ENCODE measurements at places on chromosomes 5 and 9.

GRCh38 chr9:69323861-69324260, 1.2 kb upstream of the ENTREP1 start:
- H3K4me3 ChIP-seq = no peak overlapping the region
- no peak for DNase-seq
- peaks cover 82% of the 10 kb centered on the region for H3K27me3 ChIP-seq
- H3K36me3 ChIP-seq = no peaks in the 10 kb centered on the region
- no peak overlapping the region for H3K27ac ChIP-seq
- H3K4me1 ChIP-seq = no peaks in the 10 kb centered on the region

DNA sequence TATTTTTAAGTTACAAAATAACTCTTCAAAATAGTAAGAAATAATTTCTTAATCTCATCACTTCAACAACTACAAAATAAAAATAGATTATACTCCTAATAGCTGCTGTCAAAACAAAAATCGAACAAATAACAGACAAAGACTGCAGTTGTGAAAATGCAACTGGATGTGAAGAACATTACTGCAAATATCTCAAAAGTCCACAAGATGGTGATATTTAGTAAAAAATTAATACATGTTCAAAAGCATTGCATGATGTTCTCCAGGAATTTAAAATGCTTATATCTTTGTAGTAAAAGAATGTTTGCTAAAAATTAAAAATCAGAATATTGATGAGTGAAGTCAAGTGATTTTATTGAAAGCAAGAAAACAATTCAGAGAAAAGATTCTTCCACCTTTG, 66.2 kb downstream of the MPDZ start:
- H3K4me1 ChIP-seq = no peaks in the 10 kb centered on the region
- no peak overlapping the region for H3K4me3 ChIP-seq
- peak; percentile 44 for DNase-seq

- no peaks in the 10 kb centered on the region for H3K36me3 ChIP-seq
- H3K4me3 ChIP-seq = no peak overlapping the region
- H3K27ac ChIP-seq = no peak overlapping the region
- no peaks in the 10 kb centered on the region for H3K27me3 ChIP-seq
- H3K4me1 ChIP-seq = no peaks in the 10 kb centered on the region
Observed at GRCh38 chr9:27627188-27627564, 53.9 kb upstream of the C9orf72 start.

DNA sequence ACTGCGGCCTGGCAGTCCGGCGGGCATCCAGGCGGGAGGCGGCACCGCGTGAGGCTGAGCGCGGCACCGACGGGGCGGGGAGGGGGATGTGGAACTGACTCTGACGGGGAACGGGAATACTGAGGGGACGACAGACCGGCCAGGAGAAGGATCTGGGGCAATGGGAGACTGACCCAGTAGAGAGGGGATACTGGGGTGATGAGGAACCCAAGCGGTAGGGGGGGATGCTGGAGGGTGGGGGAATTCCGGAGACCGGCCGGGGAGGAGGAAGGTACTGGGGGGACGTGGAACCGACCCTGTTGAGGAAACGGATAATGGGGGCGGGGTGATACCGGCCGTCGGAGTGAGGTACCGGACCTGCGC, 423 bp downstream of the IPPK start:
- H3K27ac ChIP-seq = peak overlapping the region; percentile 53
- H3K27me3 ChIP-seq = no peaks in the 10 kb centered on the region
- H3K36me3 ChIP-seq = no peaks in the 10 kb centered on the region
- DNase-seq = peak; percentile 20
- H3K4me3 ChIP-seq = peak overlapping the region; percentile 78
- peaks cover 6% of the 10 kb centered on the region for H3K4me1 ChIP-seq

DNA sequence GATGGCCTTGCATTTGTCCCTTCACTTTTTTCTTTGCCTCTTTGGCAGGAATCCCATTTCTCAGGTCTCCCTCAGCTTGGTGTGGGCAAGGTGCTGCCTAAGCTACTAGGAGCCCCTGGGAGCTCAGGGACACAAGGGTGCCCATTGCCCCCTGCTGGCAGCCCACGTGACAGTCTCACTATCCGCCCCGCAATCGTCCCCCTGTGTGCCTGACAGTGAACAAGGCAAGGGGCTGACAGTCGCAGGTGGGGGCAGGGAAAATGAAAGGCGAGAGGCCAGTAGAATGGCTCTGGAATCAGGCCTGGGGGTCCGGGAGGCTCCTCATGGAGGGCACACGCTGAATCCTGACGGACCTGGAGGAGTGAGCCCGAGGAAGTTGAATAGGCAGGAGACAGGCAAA, 2.0 kb upstream of the PCDH12 start:
- H3K4me3 ChIP-seq = no peak overlapping the region

GRCh38 chr5:172833686-172834414, at the start of gene ERGIC1:
Gene ERGIC1 (plus strand): TSS chr5:172834251. CDS start chr5:172834414, 163 bp downstream.
- H3K27me3 ChIP-seq = no peaks in the 10 kb centered on the region
- DNase-seq = peak; percentile 68
- no peaks in the 10 kb centered on the region for H3K36me3 ChIP-seq
- peak within 1 kb of the TSS; percentile 65 for H3K27ac ChIP-seq

Data from A673 (cell line).